Activated CD4-positive, alpha-beta T cell treated with anti-CD3 and anti-CD28 coated beads for 1 hour (primary cell): ENCODE measurements at places on chromosomes 4 and X.

DNA sequence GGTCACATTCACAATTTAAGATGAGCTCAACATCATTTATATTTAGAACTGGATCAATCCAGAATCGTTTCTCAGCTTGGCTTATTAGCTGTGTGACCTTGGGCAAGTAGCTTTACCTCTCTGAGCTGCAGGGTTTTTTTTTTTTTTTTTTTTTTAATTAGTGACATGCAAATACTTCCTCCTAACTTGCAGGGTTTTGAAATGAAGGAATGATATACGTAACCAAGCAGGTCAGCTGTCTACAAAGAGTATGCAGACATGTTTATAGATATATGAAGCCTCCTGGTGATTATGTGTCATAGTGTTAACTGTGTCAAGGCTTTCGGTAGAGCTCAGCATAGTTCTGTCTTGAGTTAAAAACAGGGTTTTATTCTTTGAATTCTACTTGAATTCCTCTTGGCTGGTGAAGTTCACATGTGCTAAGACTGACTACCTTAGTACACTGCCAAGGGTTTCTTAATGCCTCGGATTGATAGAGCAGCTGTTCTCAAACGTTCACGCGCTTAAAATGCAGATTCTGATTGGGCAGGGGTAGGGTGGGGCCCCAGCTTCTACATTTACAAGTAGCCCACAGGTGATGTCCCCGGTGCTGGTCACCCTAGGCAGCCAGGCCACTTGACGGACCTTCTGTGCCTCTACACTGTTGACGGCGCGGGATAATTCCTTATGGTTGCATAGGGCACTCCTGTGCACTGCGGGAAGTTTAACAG is 654 bp upstream of the STS start:
- no peak for DNase-seq

- DNase-seq, result no peak
Observed at GRCh38 chrX:12223650-12224049, 85.4 kb downstream of the FRMPD4 start.

DNA sequence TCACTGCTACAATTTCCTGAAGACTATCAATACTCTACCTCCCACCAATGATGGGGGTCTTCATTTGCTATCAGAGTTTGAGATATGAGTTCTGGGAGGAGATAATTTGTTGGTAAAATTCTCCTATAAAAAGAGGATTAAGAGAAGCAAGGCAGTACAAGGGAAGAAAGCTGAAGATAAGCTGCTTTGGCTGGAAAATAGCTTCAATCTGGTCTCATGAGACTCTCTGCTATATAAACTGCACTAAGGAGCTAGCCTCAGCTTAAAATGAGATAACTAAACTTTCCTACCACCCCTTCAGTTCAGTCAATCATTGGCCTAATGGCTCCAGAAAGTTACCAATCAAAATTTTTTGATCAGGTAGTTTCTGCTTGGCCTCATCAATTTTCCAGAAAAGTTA is 2105.0 kb downstream of the ARAP2 start:
- no peak for DNase-seq

DNA sequence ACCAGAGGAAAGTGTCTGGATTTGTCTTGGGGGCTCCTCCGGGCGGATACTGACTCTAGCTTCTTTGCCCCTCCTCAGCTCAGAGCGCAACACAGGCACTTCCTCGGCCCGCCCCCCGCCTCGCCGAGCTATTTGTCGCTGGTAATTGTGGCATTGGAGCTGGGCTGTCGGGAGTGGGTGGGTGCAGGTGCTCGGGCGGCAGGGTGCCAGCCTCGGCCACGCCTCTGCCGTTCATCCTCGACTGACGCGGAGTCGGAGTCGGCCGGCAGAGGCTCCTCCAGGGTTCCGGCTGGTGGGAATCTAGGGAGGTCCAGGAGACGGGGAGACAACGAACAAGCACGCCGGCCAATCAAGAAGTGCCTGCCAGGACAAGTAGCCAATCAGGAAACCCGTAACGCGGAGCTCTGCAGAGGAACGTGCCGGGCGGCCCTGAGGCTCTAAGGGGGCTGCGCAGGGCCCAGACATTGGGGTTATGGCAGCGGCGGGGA is 3.9 kb upstream of the SYN1 start:
- peak; percentile 12 for DNase-seq

- no peak for DNase-seq
Observed at GRCh38 chr4:98728433-98728832, 70.0 kb upstream of the TSPAN5 start.

DNA sequence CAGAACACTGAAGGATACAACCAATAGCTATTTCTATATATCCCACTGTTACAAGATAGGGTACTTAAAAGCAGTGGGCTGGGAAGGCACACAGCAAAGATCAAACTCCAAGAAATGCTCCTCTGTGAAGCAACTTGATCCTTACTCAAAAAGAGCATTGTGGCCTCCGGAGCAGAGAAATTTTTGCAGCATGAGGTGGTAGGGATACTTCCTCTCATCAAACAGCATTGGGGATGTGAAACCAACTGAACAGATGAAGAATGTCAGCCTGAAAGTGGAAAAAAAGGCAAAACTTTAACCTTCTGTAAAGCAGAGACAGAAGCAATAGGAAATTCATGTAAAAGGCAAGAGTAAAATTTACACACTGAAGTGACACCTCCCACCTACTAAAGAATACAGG is 92.2 kb downstream of the HUWE1 start:
- no peak for DNase-seq

DNA sequence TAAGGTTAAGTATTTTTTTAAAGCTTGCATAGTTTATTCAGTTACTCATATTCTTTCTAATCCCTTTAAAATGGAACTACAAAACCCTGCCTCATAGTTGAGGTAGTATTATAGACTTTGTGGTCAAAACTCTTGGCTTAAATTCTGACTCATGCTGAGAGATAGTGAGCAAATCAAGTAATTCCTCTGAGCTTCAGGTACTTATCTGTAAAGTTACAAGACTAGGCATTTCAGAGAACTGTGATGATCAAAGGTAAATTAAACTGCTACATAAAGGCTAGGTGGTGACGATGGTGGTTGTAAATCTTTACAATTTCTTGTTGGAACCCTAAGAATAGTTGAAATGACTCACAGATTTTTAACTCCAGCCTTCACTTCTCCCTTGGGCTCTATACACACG is 3.2 kb upstream of the CLOCK start:
- DNase-seq, result no peak

DNA sequence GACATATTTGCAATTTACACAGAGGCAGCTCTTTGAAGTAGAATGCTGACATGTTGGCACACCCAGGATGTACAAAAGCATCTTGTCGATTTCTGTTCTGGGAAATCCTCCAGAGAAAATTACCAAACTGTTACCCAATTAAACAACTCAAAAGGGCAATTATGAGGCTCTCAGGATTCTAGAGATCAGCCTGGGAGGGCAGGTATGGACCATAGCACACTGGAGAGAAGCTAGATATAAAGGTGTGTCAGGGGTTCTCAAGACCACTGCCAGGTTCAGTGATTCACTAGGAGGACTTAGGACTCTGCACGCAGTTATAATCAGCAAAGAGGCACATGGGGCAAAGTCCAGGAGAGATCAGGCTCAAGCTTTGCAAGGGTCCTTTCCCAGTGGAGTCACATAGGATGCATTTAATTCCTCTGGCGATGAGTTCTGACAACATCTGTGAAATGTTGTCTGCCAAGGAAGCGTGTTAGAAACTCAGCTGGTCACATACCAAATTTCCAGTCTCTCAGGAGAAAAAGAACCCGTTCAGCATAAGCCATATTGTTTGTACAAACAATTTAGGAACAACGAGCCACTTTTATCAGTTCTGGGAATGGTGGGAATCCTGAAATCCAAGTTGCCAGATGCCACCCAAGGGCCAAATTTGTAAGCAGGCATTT is 100.8 kb downstream of the SYTL5 start:
- DNase-seq, result no peak

DNA sequence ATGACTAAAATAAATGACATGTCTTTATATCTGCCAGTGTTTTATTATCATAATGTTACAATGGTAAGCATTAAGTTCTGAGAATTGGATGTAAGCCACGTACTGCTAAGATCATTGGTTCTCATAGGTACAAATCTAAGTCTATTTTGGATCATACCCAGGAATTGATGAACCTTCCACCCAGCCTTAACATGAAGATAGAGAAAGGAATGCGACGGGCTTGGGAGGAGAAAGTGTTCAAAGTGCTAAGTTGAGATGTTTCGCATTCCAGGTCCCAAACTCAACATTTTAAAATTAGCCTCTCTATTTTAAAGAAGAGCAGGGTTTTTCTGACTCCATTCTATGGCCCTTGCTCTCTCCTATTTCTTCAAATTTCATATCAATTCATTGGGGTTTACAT is 54.9 kb upstream of the FRAS1 start:
- no peak for DNase-seq

DNA sequence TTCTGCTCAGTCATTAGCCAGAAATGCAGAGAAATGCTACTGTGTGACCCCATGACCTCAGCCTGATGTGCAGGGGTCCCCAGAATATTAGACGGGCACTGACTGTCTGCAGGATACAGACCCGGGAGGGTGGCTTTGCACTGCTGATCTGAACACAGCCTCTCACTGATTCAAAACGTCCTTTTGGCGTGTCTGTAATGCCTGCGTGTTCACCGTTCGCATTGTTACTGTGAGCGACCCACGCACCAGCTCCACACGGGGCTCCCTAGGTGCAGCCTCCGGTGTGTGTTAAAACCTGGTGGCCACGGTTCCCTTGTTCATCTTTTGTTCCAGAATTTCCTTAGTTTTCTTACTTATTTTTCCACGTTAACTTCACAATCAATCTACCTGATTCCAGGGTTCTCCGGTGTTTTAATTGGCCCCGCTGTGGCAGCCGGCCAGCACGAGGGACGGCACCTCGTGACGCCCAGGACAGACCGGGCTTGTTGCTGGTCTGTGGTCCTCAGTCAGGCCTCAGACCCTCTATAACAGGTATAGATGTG is 32.0 kb upstream of the SPON2 start:
- DNase-seq, result peak; percentile 7

- no peak for DNase-seq
Observed at GRCh38 chr4:152009983-152010709, 249.3 kb upstream of the GATB start.

DNA sequence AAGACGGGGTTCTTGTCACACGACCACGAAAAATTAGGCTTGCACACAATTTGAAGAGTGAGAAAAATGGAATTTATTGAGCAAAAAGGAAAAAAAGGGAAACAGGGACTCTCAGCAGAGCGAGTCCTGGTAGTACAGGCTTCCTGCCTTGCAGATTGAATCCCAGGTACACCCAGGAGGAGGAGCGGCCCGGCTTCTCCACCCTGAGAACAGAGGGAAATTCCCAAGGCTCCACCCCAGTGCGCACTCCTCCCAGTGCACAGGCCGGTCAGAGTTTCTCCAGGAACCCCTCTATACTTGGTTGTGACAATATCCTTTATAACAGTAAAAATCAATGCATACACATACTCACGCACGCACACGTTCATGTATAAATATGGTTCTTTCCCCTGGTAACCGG is 22.0 kb downstream of the SLC4A4 start:
- no peak for DNase-seq
